ENCODE measurements at places on chromosomes 12 and 14. TPM values are rescaled to one million over a fixed set of nuclear protein-coding genes. Genes with fewer than 3 reads are reported as not detected.

GMFB gene
- polyA plus RNA-seq, result 13.2 TPM

CPNE6 gene
- 0.16 TPM for polyA plus RNA-seq

STXBP6 gene
- 26.5 TPM for polyA plus RNA-seq

PLEKHH1 gene
- 4.0 TPM for polyA plus RNA-seq

DYNLL1 gene
- polyA plus RNA-seq, result 350 TPM

SLC6A13 gene
- 2.1 TPM for polyA plus RNA-seq

SRRM4 gene
- 0.38 TPM for polyA plus RNA-seq

PAH gene
- not detected for polyA plus RNA-seq

TMED8 gene
- 2.4 TPM for polyA plus RNA-seq

DEGS2 gene
- 0.11 TPM for polyA plus RNA-seq

HOXC11 gene
- polyA plus RNA-seq, result not detected

DNAL1 gene
- polyA plus RNA-seq, result 5.3 TPM

Data from right cardiac atrium (tissue), 5 donors.